CD4-positive, alpha-beta T cell treated with Interleukin-21 for 1 hour (primary cell): ENCODE measurements at places on chromosomes 11 and 22.

DNA sequence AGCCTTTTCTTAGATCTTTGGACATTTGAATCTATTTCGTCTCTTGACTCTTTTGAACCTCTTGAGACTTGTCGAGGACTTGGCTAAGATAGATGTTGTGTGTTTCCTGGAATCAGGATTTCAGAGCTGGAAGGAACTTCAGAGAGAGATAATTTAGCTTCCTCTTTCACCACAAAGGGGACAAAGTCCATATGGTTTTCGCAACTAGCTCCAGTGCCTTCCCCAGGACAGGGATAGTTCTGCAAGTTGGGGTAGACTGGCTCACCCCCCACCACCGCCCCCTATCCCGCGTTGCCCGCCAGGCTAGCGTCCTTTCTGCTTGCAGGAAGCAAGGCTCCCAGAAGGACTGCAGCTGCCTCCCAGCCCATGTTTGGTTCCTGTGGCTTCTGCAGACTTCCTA, 75.7 kb upstream of the MYO18B start:
- DNase-seq = no peak

GRCh38 chr11:120304526-120304925, 20.6 kb upstream of the TLCD5 start:
- DNase-seq = no peak

GRCh38 chr11:45560155-45560912, 105.1 kb downstream of the CHST1 start:
- DNase-seq = no peak

- DNase-seq = no peak
Measured at GRCh38 chr11:216081-216974, 8.8 kb downstream of the RIC8A start.

DNA sequence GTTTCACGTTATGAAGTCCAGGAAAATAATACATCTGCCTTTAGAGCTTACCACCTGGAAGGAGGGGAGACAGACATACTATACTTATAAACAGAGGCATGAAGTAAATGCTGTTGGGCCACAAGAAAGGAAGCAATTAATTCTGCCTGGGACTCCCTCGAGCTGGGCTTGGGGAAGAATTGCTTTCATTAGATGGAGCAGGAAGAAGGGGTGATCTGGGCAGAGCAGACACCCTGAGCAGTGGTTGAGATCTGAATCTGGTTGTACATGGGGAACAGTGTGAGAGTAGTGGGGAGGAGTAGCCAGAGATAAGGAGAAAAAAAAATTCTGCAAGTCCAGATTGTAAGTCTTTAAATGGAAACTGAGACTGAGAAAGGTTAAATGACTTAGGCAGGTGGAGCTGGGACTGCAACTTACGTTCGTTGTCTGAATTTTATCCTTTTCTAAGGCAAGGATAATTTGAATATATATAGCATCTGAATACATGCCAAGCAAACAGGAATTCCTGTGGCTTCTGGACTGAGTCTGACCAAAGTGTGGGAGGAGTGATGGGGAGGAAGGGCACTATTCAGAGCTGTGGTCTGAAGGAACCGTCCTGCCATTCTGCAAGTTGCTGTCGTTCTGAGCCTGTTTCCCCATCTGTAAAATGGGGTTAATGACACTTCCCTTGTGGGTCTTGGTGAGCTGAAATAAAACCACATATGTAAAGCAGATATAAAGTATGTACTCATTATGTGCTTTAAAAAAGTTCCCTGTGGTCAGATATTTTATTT, 7.9 kb downstream of the NCAM1 start:
- DNase-seq = no peak
